Psoas muscle (tissue), 8 donors: ENCODE measurements at places on chromosomes 3 and 15.

DNA sequence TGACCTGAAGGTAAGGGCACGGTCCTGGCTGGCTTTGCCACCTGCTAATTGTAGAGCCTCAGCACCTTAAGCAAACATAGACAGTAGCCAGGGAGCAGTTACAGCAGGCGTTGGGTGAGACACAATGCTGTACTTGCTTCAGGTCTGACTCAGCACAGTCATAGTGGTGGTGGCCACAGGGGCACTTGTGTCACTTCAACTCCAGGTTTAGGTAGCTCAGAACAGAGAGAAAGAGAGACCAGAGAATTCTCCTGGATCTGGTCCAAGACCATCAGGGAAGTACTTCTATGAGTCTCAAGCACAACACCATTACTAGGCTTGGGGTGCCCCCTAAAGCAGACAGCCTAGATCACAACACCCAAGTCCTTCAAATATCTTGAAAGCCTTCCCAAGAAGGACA lies 204.4 kb downstream of the OTOL1 start:
- no peak for DNase-seq

DNA sequence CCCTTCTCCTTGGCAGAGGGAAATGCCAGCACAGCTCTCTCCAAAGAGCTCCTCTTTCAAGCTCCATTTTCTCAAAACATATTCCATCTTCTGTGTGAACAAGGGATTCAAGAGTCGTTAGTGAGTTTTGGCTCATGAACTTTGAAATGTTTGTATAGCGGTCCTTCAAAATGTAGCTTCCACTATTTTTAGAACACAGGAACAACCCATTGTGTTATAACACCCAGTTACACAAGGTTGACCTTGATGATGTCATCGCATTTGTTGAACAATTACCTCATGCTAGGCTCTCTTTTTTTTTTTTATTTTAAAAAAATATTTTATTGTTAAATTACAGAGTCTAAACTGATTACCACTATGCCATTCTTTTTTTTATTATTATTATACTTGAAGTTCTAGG lies 251.7 kb downstream of the THSD4 start:
- no peak for DNase-seq

DNA sequence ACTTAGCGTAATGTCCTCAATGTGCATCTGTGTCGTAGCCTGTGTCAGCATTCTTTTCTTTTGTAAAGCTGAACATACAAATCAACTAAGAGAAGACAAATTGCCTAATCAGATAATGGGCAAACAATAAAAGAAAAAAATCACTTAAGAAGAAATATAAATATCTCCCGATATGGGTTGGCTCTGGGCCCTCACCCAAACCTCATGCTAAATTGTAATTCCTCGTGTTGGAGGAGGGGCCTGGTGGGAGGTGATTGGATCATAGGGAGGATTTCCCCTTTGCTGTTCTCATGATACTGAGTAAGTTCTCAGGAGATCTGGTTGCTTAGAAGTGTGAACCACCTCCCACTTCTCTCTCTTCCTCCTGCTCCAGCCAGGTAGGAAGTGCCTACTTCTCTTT lies 285.0 kb upstream of the LYSMD4 start:
- DNase-seq: no peak

DNA sequence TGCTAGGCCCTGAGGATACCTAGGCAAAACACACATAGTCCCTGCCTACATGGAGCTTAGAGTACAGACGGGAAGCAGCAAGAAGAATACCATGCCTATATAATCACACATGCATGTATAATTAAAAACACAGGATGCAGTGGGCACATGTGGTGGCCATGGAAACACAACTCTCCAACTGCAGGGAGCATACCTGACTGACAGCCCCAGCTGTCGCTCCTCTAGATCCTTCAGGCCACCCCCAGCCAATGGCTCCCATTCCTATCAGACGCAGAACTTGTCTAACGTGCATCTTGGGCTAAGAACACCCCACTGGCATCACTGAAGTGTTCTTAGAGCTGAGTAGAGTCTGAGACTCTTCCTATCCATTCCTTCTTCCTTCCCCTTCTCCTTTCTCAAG lies 125.5 kb upstream of the FRMD4B start:
- no peak for DNase-seq

- no peak for DNase-seq
Measured at GRCh38 chr3:81579744-81580143, 181.7 kb downstream of the GBE1 start.

- DNase-seq: no peak
Measured at GRCh38 chr3:52036222-52036694, 20.1 kb downstream of the DUSP7 start.

DNA sequence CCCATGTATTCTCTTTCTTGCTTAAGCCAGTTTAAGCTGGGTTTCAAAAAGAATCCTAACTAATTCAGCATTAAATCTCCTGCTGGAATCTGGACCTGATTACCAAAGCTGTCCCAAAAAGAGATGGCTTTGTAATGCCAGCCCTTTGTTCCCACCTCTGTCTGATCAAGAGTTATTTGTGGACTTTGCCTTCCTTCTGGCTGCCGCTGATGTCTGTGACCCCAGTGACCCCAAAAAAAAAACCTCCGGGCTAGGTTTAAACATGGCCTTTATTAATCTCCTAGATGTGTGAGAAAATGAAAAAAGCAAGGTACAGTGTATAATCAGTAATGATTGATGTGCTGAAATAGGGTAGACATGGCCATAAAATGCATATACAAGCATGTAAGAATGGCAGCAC lies 20.7 kb downstream of the CRYGS start:
- DNase-seq: no peak

DNA sequence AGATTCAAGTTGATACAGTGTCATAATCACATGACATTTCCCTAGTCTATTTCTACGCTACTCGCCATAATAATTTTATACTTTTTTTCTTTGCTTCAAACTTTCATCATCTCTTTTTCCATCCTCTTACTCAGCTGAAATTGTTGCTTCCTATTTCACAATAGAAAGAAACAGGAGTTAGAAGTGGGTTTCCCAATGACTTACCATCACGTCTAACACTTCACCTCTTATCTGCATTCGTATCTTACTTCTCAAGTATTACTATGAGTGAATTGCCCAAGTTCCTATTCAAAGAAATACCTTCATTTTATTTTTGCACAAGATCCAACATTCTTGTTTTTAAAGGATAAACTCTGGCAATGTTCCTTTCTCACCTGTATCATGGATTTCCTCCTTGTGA lies 1539.9 kb downstream of the SI start:
- DNase-seq: no peak

DNA sequence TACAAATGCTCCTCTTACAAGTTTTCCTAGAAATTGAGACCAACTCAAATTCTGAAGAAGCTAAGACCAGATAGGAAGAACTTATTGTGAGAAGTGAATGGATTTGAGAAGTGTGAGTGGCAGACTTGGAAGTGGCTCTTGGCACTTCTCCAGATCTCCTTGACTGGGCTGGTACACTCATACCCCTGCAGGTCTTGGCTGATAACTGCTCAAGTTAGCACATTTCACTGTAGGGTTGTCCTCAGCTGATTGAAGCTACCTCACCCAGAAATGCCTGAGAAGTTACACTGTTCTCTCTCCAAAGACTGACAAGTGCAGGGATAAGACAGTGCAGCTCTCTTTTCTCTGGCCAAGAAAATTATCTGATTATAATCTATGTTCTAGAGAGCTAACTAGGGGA lies 16.5 kb upstream of the CLDN1 start:
- no peak for DNase-seq

- DNase-seq: no peak
Measured at GRCh38 chr3:177881351-177881750, 654.9 kb upstream of the KCNMB2 start.

- DNase-seq: no peak
Measured at GRCh38 chr3:12817343-12817710, 20.8 kb downstream of the CAND2 start.

DNA sequence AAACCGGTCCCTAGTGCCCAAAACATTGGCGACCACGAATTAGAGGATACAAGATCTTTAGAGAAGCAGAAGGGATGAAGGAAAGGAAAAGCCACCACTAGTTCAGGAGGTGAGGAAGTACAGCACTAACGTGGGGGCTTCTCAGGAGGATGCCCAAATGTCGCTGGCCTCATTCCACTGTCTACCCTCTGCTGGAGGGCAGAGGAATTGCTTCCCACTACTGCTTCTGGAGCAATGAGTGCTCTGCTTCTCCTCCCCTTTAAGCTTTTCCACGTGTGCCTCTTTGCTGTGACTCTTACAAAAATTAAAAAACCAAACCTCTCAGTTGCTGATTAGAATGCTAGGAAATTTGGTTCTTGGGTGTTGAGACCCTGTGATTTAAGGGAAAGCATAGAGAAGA lies 281.3 kb downstream of the CLSTN2 start:
- no peak for DNase-seq

GRCh38 chr15:83287541-83288027 lies 3.1 kb upstream of the BNC1 start:
- no peak for DNase-seq

DNA sequence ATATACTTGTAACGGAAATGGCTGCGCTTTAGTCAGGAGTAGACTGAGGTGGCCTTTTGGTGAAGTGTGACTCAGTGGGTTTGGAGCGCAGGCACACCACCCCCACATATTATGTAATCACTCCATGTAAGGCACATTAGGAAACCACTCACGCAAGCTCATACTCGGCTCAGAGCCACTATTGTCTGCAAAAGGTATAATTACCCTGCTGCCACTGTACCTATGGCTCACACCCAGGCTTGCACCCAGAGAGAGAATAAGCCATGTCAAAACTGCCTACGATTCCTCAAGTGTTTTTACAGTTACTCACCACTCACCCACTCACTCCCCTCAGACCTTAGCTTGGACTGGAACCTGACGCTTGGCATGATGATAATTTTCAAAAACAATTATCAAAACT lies 611.9 kb upstream of the CCDC54 start:
- DNase-seq: no peak

DNA sequence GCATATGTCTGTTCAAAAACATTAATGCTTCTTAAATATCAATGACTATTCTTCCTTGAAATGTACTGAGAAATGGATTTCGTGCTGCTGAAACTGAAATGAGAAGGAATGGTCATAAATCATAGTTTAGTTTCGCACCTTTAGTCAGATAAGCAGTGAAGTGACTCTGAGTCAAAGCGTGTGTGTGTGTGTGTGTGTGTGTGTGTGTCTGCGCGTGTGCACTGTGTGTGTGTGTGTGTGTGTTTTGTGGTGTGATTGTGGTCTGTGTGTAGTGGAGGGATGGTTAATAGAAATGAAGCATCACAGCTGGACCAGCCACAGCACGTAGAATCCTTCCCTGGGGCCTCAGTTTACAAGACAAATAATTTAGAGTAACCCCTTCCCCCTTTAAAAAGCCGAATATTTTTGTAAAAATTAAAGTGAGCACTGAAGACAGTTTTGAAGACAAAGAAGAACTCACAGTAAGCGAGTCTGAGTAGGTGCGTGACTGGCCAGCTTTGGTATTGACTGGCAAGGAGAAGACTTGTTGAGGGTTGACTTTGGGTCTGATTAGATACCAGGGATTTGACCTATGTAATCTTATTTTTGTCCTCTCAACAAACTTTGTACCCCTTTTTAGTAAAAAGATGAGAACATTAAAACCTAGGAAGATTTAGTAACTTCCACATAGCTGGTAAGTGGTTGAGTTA lies 202.0 kb upstream of the IL12A start:
- no peak for DNase-seq

GRCh38 chr15:99502661-99503060 lies 63.1 kb upstream of the MEF2A start:
- no peak for DNase-seq

GRCh38 chr15:41560572-41560874 lies 1.5 kb downstream of the TYRO3 start:
- peak; percentile 23 for DNase-seq

DNA sequence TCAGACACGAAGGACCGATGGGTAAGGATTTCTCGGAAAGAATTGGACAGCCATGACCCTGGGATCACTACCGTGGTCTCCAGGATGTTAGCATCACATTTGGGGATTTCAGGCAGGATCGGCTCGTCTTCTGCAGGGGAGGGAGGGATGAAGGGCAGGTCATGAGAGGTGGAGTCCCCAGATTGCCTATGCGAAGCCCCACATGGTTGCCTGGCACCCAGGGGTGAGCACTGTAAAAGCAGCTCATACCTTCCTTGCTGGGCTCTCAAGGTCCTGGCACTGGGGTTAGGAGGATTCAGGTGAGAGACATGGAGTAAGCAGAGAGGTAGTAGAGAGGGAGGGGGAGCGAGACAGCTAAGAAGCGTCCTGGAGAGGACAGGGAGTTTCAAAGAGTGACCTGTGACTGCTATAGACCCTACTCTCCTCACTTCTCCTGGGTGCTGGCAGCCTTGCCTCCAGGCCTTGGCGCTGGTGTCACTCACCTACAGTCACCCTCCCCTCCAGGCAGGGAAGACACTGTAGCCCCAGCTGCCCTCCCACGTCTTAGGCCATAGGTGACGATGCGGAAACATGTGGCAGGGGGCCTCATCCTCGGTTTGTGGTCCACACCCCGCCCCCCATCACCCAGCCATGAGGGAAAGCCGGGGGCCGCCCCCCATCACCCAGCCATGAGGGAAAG lies 15.0 kb upstream of the EHD4 start:
- DNase-seq: no peak

GRCh38 chr15:62365795-62366442 lies 200.8 kb upstream of the C2CD4B start:
- no peak for DNase-seq

DNA sequence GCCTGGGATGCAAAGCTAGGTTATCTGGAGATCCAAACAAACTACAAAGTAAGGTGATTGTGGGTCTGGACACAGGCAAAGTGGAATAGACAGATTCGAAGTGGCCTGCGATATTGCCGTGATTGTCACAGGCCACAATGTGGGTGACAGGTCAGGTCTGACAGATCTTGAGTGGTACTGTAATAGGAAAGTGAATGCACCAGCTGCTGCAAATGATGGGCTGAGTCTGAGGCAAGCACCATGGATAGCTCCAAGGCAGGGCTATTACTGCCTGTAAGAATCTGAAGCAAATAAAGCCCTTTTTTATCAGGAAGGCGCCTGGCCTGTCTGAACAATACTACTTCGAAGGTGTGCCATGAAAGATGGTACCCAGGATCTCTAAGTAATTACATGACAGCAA lies 10.0 kb downstream of the ARMC8 start:
- DNase-seq: no peak

GRCh38 chr15:74251131-74251811 lies 15.1 kb downstream of the CCDC33 start:
- peak; percentile 96 for DNase-seq

DNA sequence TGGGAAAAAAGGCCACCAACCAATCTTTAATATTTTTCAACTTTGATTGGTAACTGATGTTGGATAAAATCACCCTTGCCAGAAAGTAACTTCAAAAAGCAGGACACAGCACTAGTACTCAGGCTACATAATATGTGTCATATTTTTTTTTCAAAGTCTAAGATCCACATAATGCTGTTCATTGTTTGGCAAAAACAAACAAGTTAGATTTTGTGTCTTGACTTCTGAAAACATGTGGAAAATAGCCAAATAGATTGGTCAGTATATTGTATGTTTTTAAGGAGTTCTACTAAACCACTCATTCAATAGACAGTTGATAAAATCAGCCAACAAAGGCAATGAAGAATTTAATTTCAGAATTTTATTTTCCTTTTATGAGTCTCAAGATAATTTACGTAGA lies 111.7 kb upstream of the CCDC54 start:
- no peak for DNase-seq
